Tibial nerve (tissue), 4 donors: ENCODE measurements at places on chromosomes 2 and 18. TPM values are rescaled to one million over a fixed set of nuclear protein-coding genes. Genes with fewer than 3 reads are reported as not detected.

The CCDC74A gene
- total RNA-seq = 50.2 TPM

The ABCB11 gene
- total RNA-seq = not detected

The SERPINB5 gene
- not detected for total RNA-seq

The PJVK gene
- 9.6 TPM for total RNA-seq

The CMPK2 gene
- total RNA-seq = 9.2 TPM

The UGT1A8 gene
- not detected for total RNA-seq

The GPR35 gene
- total RNA-seq = 2.6 TPM

The CFAP65 gene
- not detected for total RNA-seq

The TM4SF20 gene
- total RNA-seq = not detected

The DSC2 gene
- 2.1 TPM for total RNA-seq

The RGPD3 gene
- 0.84 TPM for total RNA-seq

The POTEI gene
- not detected for total RNA-seq

The DUSP2 gene
- 14.4 TPM for total RNA-seq

The BIRC6 gene
- total RNA-seq = 103 TPM

The CCDC121 gene
- 5.2 TPM for total RNA-seq

The CRYGD gene
- total RNA-seq = not detected

The MALL gene
- total RNA-seq = 27.5 TPM

The KIAA2012 gene
- total RNA-seq = not detected

The BBS5 gene
- 19.9 TPM for total RNA-seq

The DLGAP1 gene
- total RNA-seq = 1.7 TPM

The ABHD1 gene
- total RNA-seq = 0.42 TPM

The AQP4 gene
- not detected for total RNA-seq

The ASAP2 gene
- total RNA-seq = 29.7 TPM

The ALK gene
- 0.90 TPM for total RNA-seq

The ZRANB3 gene
- total RNA-seq = 9.3 TPM

The PRSS56 gene
- not detected for total RNA-seq

The IL36RN gene
- total RNA-seq = not detected

The SCG2 gene
- 0.30 TPM for total RNA-seq

The UGGT1 gene
- total RNA-seq = 92.7 TPM

The SRD5A2 gene
- total RNA-seq = not detected

The IL36A gene
- not detected for total RNA-seq

The IGFBP2 gene
- total RNA-seq = 125 TPM

The DOCK10 gene
- 21.6 TPM for total RNA-seq

The TMEM198 gene
- total RNA-seq = 2.1 TPM

The SS18 gene
- 189 TPM for total RNA-seq

The PRKD3 gene
- total RNA-seq = 39.0 TPM

The HJURP gene
- total RNA-seq = not detected

The INPP5D gene
- total RNA-seq = 22.8 TPM

The ANKRD53 gene
- 9.0 TPM for total RNA-seq

The MAP2 gene
- total RNA-seq = 14.7 TPM

The MROH2A gene
- not detected for total RNA-seq

The TMEM178A gene
- 7.5 TPM for total RNA-seq

The LGALSL gene
- 13.8 TPM for total RNA-seq

The ACTG2 gene
- 17.5 TPM for total RNA-seq

The ZBTB14 gene
- 11.9 TPM for total RNA-seq

The BMPR2 gene
- 37.8 TPM for total RNA-seq

The DIPK1C gene
- total RNA-seq = 0.20 TPM
